ENCODE measurements at places on chromosomes 1 and 21.

GRCh38 chr1:50651476-50652263 is 228.4 kb upstream of the DMRTA2 start:
- DNase-seq, result no peak

DNA sequence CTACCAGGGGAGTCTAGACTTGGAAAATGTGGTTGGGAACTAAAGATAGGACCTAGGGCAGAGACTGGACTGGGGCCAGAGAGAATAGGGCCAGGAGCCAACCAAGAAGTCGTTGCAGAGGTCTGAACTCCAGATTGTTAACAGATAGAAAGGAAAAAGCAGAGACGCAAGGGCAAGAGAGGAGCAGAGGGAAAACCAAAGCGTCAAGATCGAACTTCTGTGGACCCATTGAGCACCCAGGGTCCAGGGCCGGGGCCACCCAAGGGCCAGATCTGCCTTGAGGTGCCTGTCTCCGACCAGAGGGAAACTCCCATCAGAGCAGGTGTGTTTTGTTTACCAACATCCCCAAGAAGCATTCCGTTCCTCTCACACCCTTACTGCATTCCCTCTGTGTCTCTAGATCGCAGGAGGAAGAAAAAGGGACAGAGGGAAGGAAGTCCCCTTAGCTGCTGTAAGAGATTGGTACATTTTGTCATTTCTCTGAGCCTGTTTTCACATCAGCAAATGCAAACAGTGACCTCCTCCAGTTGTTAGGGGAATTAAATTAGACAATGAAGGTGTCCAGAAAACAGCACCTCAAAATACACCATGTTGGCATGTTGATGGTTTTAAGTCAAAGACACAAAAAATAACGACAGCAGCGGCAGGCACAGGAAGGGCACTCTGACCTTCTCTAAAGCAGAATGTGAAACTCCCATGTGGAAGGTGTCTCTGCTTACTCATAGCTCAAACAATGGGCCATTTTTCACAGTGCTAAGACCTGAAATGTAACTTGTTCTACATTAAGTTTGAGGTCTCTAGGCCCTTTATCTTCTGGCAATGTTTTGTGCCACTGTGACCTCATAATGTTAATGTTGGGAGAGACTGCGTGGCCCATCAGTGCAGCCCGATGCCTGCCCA is 105.8 kb upstream of the RAB4A start:
- no peak for DNase-seq

DNA sequence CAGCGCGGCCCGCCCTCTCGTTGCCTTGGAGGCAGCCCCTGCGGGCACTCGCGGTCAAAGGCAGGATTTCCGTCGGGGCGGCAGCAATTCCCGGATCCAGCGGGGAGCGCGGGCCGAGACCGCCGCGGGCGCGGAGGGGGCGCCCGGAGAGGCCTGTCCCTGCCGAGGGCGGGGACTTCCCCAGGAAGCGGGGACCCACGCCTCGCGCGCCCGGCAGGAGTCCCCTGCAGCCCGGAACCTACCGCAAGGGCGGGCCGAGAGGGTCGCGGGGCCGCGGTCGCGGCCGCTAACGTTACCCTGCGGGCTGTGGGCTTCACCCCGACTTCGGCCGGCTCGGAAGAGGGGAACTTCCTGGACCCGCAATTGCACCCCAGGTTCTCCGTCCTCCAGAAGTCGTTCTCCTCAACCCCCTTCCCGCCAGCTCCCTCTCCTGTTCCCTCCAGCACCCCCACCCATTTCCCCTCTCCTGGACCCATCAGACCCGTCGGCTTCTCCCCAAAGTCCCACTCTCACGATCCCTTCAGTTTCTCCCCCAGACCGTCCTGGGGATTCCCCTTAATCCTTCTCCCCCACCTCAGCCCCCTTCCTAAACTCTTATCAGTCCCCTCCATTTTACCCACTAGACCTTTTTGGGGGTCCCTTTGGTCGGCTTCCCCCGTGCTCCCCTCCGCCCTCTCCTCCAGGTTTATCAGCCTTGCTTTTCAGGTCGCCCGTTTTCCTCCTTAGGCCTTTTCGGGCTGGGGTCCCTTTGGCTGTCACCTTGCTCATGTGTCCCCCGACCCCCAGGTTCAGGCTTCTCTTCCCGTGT is 604 bp downstream of the FGR start:
- DNase-seq, result no peak

- no peak for DNase-seq
These were observed 44.7 kb downstream of the ABCG1 start for GRCh38 chr21:42263591-42264131.

- DNase-seq, result no peak
These were observed 158.3 kb downstream of the ST6GALNAC5 start for GRCh38 chr1:77025599-77025998.

DNA sequence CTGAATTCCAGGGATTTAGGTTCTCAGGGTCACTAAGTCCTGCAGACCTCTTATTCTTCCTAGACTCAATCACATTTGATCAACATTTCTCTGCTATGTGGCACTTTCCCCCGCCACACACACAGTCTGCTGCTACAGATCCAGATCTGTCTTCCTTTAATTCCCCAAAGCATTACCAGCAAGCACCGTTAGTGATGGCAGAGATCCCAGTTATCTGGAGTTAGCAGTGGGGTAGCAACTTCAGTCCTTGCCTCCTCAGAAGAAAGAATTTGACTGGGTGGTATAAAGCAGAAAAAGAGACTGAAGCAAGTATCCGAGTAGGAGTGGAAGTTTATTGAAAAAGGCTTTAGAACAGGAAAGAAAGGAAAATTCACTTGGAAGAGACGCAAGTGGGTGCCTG is 100.4 kb upstream of the ETV3 start:
- DNase-seq, result no peak

DNA sequence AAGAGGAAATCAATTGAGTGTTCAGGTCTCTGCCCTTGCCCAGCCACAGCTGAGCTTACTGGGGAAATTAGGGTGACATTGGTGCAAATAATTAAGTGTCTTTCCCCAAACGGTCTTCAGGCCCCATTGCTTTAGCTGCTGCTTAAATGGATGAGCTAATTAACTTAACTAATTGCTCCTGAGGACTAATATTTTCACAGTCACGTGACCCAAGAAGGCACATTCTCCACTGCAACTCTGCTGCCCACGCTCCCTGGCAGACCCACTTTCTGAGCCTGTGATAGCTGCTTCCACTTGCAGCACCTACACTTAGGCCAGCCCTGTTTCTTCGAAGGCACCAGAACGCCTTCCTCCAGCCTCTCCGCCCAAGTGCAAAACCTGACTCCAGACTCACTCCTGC is 56.2 kb downstream of the SYT2 start:
- no peak for DNase-seq

DNA sequence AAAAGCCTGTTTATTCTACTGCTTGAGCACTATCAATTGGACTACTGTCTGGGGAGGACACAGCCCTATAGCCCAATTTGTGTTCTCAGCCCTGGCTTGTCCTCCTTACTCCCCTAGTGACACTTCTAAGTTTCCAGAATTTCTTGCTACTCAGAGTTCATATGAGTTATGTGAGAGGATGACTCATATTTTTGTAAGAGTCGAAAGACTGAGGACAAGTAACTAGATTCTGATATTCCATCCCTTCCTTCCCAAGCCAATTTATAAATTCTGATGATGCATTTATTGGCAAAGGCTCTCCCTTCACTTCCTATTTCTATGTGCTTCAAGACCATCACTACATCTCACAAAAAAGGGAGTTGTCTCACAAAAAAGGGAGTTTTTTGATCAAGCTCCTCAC is 422.2 kb upstream of the DEPDC1 start:
- DNase-seq, result no peak

- no peak for DNase-seq
These were observed 83.2 kb downstream of the CLDN17 start for GRCh38 chr21:30083225-30083945.
